ENCODE measurements at places on chromosomes 16 and 17.

DNA sequence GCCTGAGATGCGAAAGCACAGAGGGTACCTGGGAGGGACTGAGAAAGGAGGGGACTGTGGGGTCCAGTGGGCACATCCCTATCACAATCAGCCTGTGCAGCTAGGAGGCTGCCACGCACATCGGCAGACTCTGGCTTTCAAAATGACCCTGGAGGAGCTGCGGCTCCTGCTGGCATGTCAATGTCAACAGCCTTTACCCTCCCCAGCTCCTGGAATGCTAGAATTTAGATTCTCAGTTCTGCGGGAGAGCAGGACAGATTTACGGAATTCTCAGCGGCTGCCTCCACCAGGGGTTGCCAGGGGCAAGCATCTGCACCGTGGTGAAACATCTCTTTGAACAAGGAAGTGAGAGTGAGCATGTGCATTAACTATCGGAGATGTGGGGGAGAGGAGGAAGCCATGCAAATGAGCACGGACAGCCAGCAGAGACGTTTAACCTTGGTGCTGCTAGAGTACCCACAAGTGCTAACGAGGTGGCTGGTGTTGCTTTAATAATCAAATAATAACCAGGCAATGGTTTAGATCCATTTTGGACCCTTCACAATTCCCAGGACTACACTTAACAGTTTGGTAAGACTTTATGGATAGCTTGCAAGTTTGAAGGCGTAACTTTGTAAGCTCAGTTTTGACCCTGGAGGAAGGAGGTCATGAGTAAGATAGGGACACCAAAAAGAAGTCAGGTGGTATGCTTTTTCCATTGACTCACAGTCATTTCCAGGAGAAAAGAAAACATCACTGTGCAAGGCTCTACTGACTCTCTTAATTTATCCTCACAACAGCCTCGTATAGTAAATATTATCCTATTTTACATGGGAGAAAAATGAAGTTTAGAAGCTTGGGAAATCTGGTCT lies 54.1 kb downstream of the XYLT1 start:
- DNase-seq, result peak; percentile 66

DNA sequence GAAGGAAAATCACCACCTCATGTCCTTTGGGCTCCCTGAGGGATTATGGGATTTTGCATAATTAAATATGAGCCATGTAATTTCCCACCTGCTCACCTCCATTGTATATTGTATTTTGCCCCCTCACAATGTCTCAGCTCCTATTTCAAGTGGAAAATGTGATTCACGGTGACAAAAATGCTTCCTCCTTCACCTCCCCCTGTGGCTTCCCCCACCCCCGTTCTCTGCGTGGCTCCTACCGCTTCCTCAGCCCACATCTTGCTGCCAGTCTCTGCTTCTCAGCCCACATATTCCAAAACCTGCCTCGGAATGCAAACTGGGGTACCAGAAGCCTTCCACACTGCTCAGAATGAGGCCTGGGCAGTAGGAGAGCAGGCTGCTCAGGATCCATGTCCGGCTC lies 394.5 kb upstream of the C16orf82 start:
- peak; percentile 67 for DNase-seq

- DNase-seq, result no peak
These were observed 4.6 kb upstream of the STAC2 start for GRCh38 chr17:39230361-39230760.

GRCh38 chr17:49819138-49819537 lies 28.7 kb downstream of the TAC4 start:
- no peak for DNase-seq

DNA sequence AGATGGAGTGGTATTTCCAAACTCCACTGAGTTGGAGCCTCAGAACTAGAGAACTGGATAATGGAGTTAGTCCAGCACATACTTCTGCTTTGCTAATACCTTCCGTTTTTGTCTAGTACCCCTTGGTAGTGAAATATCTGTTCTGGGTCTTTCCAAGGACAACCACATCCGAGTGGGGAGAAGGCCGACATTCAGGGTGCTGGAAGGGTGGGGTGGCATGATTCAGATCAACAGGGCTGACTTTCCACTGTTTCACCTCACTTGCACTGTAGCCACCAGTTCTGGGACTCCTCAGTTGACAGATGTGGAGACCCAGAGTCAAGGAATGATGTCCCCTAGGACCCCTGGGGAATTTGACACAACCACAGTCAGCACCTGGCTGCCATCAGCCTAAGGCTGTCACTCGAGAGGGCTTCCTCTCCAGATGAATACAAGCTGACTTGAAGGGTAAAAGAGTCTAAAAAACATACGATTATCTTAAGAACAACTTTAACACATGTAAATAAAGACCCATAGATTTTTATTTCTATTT lies 84.8 kb upstream of the HNF1B start:
- no peak for DNase-seq

Data from stimulated activated CD4-positive, alpha-beta T cell treated with anti-CD3 and anti-CD28 coated beads, Interleukin-15, amount 100 ng/mL, for 24 hours (primary cell).